Activated T-helper 17 cell treated with anti-CD3 and anti-CD28 coated beads, Interleukin-2, amount 50 U/mL, for 72 hours (primary cell): ENCODE measurements at places on chromosomes 6 and 20. TPM values are rescaled to one million over a fixed set of nuclear protein-coding genes. Genes with fewer than 3 reads are reported as not detected.

LPIN3 gene
- 2.3 TPM for total RNA-seq

MACROD2 gene
- total RNA-seq, result not detected

- no peak for ATAC-seq
Measured at GRCh38 chr6:22029171-22029570, 267.7 kb downstream of the PRL start.

GRCh38 chr6:15430931-15431405, 185.1 kb downstream of the JARID2 start:
- ATAC-seq, result no peak

DNA sequence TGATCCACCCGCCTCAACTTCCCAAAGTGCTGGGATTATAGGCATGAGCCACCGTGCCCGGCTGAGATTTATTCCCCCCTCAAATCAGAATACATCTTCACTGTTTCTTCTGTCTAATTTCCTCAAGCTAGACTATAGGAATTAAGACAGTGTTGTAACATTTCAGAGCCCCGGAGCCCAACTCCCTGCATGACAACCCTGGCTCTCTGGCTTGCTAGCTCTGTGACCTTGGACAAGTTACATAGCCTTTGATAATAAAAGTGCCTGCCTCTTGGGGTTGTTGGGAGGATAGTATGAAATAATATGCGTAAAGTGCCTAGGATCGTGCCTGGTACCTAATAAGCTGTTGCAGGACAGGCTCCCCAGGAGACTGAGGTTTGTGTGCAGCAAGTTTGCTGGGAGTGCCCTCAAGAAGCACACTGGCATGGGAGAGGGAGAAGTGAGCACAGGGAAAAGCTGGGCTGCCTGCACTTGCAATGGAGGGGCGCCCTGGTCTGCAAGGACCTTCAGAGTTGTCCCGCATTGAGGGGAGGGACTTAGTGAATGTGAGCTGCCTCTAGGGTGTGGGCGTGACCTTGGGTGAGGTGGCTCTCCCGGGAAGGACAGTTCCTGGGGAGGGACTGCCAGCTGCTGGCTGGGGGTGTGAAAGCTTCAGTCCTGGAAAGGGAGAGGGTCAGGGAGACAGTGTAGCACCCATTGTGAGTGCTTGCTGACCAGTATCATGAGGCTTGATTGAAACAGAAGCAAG, 43.4 kb downstream of the TAF8 start:
- no peak for ATAC-seq

DNA sequence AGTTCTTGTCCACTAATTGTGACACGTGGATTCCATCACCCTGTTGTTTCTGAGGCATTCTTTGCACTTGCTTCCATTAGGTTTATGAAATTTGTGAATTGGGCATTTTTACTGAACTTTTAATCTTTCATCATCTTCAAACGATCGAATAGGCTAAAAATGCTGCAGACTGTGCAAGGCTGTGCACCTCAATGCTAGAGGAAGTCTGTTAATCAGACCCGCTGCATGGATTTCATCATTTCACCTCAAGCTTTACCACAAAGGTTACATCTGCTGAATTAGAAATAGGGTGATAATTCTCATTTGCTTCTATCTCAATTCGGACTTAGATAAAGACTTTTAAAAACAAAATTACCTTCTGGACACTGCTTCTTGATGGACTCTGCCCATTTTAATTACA, 27.8 kb upstream of the F13A1 start:
- no peak for ATAC-seq

CCM2L gene
- total RNA-seq, result not detected

- ATAC-seq, result no peak
Measured at GRCh38 chr6:5308066-5308465, 46.8 kb downstream of the FARS2 start.

GRCh38 chr6:161242779-161243693, 30.8 kb downstream of the AGPAT4 start:
- peak; percentile 45 for ATAC-seq

DNA sequence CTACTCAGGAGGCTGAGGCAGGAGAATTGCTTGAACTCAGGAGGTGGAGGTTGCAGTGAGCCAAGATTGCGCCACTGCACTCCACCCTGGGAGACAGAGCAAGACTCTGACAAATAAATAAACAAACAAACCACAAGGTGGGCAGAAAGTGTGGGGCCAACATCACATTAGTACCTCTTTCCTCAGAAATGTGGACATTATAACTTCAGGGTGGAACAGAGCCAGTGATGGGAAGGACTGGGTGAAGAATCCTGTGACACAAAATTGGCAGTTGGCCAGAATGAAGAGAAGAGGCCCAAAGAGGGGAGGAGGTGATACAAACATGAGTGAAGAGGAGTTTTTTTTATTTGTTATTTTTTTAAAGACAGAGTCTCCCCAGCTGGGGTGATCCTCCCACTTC, 50.6 kb downstream of the NUP153 start:
- ATAC-seq, result no peak

UFL1 gene
- total RNA-seq, result 20.9 TPM

MYMX gene
- not detected for total RNA-seq

PNLDC1 gene
- 0.82 TPM for total RNA-seq

TREM2 gene
- not detected for total RNA-seq
